ENCODE measurements at places on chromosomes 16 and 17.

- DNase-seq: no peak
Measured at GRCh38 chr16:89815639-89816348, 653 bp downstream of the FANCA start.

GRCh38 chr17:66281661-66282369 lies 20.6 kb upstream of the PRKCA start:
- no peak for DNase-seq

DNA sequence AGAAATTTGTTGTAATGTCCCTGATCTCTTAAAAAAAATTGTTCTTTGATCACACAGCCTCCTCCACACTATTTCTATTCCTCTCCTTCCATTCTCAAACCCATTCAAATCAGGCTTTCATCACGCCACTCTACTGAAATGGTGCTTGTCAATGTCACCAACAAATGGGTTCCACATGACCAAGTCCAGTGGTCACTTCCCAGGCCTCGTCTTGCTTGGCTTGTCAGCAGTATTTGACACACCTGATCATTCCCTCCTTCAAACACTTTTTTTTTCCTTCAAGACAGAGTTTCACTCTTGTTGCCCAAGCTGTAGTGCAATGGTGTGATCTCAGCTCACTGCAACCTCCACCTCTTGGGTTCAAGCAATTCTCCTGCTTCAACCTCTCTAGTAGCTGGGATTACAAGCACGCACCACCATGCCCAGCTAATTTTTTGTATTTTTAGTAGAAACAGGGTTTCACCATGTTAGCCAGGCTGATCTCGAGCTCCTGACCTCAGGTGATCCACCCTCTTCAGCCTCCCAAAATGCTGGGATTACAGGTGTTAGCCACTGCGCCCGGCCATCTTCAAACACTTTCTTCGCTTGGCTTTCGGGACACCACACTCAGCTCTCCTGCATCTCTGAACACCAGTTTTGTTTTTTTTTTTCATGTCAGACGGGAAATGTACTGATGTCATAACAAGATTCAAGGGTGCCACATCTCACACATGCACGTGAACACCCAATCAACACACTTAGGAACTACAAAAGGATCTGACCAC lies 18.3 kb downstream of the NQO1 start:
- DNase-seq: no peak

- DNase-seq: no peak
Measured at GRCh38 chr16:4481526-4481925, 5.3 kb downstream of the HMOX2 start.

Measured in activated CD4-positive, alpha-beta T cell treated with anti-CD3 and anti-CD28 coated beads, Interleukin-2, amount 50 U/mL, for 24 hours (primary cell).